Right renal cortex interstitium (tissue), 3 donors: ENCODE measurements at places on chromosomes 5 and 9. TPM values are rescaled to one million over a fixed set of nuclear protein-coding genes. Genes with fewer than 3 reads are reported as not detected.

DNA sequence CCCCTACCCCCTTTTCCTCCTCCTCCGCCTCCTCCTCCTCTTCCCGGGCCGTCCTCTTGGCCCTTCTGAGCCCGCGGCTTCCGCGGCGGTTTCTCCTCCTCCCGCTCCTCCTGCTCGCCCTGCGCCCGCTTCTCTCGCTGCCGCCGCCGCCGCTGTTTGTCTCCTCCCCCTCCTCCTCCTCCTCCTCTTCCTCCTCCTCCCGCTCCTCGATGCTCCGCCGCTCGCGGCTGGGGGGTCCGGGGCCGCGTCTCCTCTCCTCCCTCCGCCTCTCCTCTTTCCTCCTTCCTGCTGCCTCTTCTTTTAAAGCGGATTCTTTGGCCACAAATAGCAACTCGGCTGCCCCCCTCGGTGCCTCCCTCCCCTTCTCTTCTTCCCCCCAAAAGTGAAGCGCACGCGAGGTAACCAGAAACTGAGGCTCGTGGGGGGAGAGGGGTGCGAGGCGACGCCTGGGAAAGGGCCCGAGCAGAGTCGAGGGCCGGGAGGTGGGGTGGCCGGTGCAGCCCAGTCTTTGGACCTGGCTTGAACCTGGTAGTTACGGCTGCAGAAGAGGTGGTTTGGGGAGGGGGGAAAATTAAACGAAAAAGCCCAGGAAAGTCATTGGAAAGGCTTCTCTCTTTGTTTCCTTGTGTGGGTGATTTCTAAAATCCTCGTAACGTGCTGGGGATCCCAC is 1058.5 kb upstream of the DMAC1 start:
- DNase-seq = no peak

INSL4 gene
- not detected for polyA plus RNA-seq

- DNase-seq = no peak
These were observed 16.4 kb downstream of the LRRC8A start for GRCh38 chr9:128898382-128898781.

DNA sequence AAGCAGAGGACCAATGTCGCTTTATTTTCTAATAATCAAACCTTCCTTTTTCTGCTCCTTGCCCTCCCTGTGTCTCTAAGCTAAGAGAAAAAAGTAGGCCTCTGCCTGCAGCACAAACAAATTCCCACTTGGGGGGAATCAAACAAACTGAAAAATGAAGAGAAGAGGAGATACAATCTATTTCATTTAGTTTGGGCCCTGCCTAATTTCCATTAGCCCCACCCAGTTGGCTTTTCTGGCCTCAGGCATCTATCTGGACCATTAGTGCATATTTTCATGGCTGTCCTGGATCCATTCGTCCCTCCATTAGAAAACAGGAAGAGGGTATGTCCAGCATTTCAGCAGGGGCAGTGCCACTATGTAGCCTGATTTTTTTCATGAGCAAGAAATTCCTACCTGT is 72.9 kb downstream of the EBF1 start:
- DNase-seq = no peak

DNA sequence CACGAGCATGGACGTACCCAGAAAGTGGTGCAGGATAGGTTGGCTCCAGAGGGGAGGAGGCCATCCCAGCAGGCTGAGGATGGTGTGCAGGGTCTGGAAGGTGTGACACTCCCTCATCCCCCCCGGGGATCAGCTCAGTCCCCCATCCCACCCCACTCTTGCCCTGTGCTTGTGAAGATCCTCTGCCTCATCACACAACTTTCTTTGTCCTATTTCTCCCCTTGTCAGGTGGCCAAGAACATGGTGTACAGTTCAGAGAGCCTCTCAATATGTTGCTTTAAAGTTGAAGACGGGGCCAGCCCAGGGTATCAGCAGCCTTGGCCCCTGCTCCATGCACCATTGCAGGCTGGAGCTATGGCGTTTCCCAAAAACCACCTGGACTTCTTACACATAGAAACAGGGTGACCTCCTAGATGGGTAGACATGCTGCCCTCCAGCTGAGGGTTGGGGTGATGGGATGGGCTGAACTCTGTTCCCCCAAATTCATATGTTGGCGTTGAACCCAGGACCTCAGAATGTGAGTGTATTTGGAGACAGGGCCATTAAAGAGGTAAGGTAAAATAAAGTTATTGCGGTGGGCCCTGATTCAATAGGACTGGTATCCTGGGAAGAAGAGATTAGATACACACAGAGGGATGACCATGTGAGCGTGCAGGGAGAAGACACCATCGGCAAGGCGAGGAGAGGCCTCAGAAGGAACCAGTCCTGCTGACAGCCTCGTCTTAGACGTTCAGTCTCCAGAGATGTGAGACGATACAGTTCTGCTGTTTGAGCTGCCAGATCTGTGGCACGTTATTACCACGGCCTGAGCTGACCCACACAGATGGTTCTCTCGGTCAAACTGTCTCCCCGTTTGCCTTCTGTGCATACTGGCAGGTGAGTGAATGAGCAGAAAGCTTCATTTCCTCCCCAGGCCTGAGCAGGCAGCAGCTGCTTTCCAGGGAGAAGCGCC is 272.5 kb downstream of the GADD45G start:
- DNase-seq = no peak

- no peak for DNase-seq
These were observed 466.9 kb upstream of the ARRDC3 start for GRCh38 chr5:91850031-91850430.

DNA sequence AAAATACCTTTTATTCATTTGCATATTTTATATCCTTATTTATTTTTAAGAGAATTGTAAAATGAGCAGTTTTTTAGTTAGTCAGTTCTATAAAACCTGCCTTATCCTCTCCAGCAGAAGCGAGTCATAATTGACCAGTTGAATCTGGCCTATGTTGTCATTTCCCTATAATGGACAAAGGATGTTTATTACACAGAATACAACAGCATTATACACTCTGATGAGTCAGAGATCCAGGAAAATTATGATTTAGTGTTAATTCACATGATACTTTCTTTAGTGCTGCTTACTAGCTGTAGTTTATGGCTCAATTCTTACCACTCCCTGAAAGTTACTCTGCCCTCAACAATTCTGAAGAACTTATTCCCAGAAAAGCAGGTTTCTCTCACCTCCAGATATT is 26.8 kb upstream of the LURAP1L start:
- DNase-seq = no peak

EIF4E1B gene
- polyA plus RNA-seq = not detected

- peak; percentile 14 for DNase-seq
These were observed 1576.5 kb downstream of the EFNA5 start for GRCh38 chr5:106094204-106094607.
